Occipital lobe (tissue), 3 donors: ENCODE measurements at places on chromosomes 5 and 9. TPM values are rescaled to one million over a fixed set of nuclear protein-coding genes. Genes with fewer than 3 reads are reported as not detected.
A peak's percentile ranks its signal among the peaks of the same experiment; 100 is the strongest.

The CMYA5 gene
- 1.2 TPM for total RNA-seq

The FOXI1 gene
- not detected for total RNA-seq

The OTULIN gene
- total RNA-seq, result 12.8 TPM

The SOHLH1 gene
- total RNA-seq, result not detected

DNA sequence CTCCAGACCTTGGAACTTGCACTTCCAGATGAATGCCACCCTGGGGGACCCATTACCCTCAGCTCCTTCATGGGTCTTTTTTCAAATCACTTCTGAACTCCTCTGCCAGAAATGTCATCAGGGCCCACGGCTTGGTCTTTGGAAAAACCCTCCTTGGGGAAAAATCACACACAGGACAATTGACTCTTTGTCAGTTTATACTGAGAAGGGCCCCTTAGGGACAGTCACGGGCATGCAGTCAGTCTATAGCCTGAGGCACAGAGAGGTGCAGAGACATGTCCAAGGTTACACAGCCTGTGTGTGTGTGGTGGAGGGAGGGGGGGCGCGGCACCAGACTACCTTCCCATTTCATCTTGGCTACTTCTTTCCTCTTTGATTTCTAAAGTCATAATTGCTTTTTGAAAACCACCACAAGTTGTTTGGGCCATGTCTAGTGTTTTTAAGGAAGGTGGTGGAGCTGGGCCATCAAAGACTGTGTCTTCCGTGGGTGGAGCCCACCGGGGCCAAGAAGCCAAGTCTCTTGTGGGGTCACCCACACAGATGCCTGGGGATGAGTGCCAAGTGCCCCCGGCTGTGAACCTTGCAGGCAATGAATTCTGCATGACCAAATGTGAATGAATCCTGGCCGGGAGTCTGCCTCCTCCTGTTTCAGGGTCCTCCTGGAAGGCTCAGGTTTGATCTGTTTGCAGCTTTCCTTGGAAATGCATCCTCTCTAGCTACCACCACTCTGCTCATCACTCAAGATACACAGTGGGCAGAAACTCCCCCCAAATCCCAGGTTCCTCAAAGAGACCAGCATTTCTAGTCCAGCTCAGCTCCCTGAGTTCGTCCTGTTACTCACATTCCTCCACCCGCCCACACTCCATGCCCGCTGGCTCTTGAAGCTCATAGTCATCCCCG is 200.1 kb upstream of the TBC1D2 start:
- DNase-seq, result peak; percentile 53

DNA sequence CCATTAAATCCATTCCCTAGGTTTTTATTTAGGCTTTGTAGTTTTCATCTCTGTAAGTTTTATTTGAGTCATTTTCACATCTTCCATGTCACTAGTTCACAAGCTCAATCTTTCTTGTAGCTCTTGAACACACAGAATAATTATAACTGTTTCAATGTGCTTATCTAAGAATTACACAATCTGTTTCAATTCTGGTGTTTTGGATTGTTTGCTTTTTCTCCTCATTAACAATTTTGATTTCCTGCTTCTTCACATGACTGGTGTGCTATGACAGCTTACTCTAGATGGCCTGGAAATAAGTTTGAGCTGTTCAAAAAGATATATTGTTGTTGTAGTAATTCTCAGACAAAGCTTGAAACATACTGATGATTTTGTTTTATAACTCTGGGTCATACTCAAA is 1974.1 kb upstream of the NUDT12 start:
- DNase-seq, result no peak

DNA sequence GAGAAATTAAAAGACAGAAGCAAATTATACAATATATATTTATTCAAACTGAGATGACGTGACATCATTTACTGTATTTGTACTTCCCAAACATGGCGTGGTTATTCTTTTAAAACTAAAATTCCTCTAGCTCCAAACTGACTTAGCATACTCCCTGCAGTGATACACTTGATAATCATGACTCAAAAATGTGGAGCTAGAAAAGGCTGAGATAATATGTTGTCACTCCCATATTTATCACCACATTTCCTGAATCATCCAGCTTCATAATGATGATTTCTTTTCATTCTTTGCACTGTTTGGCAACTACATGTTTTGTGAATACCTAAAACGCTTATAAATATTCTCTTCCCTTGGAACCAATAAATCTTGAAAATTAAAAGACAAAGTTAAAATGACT is 341.0 kb downstream of the EBF1 start:
- no peak for DNase-seq

GRCh38 chr5:111066261-111066938 is 5.1 kb upstream of the TSLP start:
- DNase-seq, result no peak

DNA sequence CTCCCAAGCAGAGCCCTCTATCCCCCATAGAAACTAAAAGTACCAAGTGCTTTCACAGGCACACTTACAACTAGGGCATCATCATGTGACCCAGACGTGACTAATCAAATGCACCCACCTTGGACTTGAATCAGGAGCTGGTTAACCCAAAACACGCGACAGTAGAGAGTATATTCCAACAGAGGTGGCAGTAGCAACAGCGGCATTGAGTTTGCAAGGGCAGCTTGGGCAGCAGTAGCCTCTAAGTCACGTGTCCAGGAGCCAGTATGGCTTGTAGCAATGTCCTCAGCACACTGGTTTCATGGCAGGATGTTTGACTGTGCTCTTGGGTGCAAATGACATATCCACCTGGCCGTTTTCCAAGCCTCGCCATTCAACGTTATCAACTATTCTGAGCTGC is 73.4 kb upstream of the DNAH5 start:
- DNase-seq, result no peak

DNA sequence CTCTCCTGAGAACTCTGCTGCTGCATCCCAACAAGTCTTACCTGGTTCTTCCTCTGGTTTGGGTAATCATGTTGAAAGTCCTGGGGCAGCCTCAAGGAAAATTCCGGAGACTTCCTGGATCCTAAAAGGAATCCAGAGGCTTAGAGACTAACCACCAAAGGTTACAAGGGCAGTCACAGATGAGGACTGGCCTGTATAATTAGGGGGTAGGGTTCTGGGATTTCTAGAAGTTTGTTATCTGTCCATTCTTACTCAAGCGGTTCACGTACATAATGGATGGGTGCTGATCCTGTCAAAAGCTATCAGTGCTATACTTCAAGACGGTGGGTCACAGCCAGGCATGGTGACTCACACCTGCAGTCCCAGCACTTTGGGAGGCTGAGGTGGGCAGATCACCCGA is 51.4 kb upstream of the EPB41L4B start:
- no peak for DNase-seq

- no peak for DNase-seq
Observed at GRCh38 chr9:129323999-129324553, 146.0 kb upstream of the IER5L start.

DNA sequence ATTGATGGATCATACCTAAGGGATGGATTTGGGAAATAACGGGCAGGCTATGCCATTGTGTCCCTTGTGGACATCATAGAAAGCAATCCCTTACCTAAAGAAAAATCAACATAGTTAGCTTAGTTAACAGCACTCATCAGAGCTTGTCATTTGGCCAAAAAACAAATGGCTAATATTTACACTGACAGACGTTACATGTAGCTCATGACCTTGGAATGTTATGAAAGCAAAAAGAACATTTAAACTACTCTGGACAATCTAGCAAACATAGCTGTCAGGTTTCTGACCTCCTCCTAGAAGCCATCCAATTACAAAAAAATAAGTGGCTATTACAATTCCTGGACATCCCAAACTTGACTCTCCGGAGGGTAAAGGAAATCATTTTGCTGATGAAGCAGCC is 23.8 kb downstream of the TMEM232 start:
- DNase-seq, result no peak

DNA sequence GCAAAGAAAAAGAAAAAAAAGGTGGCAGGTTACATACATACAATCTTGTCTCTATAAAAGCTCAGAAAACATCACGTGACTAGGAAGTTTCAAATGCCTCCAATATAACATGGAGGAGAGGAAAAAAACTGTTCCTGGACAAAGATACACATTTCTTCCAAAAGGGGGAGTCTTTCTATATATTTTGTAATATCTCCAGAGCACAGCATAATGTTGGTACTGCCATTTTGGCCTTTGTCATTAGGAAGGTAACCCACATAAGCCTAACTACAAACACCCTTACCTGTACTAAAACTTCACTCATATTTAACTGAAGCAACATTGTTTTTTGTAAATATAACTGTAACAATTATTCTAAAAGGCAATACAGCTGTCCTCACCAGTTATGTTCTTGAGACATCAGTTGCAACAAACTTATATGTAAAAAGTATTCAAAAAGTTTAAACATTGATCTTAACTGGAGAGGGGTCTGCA is 1.2 kb upstream of the BTF3 start:
- no peak for DNase-seq
